ENCODE measurements at places on chromosomes 7 and 10. TPM values are rescaled to one million over a fixed set of nuclear protein-coding genes. Genes with fewer than 3 reads are reported as not detected.

GRCh38 chr10:130757821-130758489, 553.6 kb downstream of the TCERG1L start:
- no peak overlapping the region for H3K27ac ChIP-seq
- H3K4me1 ChIP-seq: no peaks in the 10 kb centered on the region
- H3K27me3 ChIP-seq: no peaks in the 10 kb centered on the region
- no peak for DNase-seq
- no peak overlapping the region for H3K4me3 ChIP-seq

The HOXA10 gene
- 0.38 TPM for total RNA-seq

The SLC39A12 gene
- total RNA-seq: 0.41 TPM

The COX15 gene
- total RNA-seq: 33.1 TPM

DNA sequence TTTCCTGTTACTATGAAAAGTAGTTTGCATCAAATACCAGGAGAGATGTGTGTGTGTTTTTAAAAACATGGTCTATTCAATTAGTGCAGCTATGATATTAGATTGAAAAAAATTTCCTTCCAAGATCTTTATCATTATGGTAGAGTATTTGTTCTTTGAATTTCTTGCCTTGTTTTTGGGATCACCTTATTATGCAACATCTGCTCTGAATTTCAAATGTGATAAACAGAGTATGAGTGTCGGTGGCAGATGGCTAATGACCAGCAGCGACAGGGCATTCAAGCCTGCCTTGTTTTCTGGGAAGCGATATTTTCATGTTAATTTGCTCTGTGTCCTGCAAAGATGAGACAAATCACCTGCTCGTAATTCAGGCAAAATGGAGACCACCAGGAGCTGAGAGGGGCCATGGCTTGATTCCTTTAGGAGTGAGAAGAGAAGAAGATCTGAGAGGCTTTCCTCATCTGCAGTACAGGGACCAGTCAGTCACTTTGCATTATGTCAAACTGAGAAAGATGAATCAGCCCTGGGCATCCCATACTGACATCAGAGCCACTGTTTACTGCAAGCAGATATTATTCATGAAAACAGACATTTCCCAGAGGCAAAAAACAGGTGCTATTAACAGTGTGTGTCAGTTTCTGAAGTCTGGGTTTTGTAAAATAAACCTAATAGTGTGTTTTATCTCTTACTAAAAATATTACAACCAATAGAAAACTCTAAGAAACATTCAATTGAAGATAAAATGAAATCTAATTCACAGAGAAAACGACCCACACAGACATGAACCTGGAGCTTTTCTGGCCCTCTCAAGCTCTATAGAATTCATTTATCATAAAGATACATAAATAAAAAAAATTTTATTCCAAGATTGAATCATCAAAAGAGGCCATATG, 67.6 kb downstream of the CDK6 start:
- no peaks in the 10 kb centered on the region for H3K36me3 ChIP-seq
- DNase-seq: no peak
- H3K4me1 ChIP-seq: peaks cover 8% of the 10 kb centered on the region
- H3K4me3 ChIP-seq: no peak overlapping the region

The ACSM6 gene
- total RNA-seq: not detected

The TBRG4 gene
- total RNA-seq: 54.3 TPM

The TMEM26 gene
- 1.1 TPM for total RNA-seq

The TCTN3 gene
- 26.4 TPM for total RNA-seq

The ASIC3 gene
- 3.7 TPM for total RNA-seq

The APBB1IP gene
- 36.8 TPM for total RNA-seq

The DPYSL4 gene
- 2.1 TPM for total RNA-seq

The GRID2IP gene
- 0.41 TPM for total RNA-seq

The LEP gene
- not detected for total RNA-seq

DNA sequence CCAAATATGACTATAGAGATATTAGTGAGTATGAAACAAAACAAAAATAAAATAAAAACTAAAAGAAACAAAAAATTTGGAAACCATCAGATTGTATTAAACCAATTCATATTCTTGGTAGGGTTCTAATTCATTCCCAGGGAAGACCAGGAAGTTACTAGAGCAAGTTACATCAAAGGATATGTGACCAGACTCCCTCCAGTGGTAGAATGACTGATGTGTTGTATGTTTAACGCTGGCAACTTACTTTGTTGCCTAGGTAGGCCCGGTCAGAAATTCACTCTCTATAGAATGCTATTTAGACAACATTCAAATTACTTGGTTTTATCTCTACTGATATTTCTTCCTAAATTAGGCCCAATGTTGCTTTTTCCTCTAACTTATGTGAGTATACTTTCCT, 5.2 kb downstream of the PHYHIPL start:
- peaks cover 4% of the 10 kb centered on the region for H3K4me1 ChIP-seq
- peaks cover 11% of the 10 kb centered on the region for H3K27me3 ChIP-seq
- H3K36me3 ChIP-seq: no peaks in the 10 kb centered on the region
- H3K4me3 ChIP-seq: no peak overlapping the region

DNA sequence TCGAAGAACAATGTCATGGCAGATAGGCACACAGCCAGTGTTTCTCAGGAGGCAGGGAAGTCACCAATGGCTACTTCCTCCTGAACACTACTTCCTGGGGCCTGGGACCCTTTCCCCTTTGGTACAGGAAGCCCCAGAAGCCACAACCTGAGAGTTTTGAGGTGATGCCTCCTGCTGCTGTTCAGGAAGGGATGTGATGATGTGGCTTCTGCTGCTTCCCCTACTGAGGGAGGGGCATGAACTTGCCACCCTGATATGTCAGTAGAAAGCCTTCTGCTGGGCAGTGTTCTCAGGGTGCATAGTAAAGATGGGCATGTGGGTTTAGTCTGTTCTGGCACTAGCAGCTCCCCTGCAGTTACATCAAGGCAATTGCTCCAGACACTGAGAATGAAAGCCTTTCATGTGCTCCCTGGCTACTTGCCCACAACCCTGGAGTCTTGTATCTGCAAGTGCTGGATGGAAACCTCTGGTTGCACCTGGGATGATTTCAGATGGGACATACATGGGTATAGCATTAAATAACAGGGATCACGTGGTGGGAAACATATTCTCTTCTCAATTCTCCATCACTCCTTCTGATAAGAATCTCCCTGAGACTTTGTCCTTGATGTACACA, 69.3 kb downstream of the ADRA2A start:
- no peak overlapping the region for H3K4me3 ChIP-seq
- no peaks in the 10 kb centered on the region for H3K27me3 ChIP-seq
- H3K36me3 ChIP-seq: no peaks in the 10 kb centered on the region
- no peak for DNase-seq

DNA sequence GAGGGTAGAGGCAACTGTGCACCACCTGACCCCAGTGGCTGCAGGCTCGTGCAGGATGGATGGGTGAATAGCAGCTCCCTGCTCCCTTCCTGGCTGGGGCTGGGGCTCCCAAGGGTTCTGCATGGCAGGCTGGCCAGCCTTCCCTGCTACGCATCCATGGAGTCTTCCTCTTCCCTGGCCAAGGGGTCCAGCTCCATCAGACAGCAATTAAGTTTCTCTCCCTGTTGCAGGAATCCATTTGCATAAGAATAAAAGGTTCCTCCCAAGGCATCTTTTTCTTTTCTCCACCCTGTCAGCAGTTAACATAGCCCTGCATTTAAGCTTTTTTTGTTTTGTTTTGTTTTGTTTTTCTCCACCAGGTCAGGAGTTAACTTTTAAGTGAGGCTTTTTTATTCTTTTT, 10.0 kb upstream of the CPA2 start:
- H3K36me3 ChIP-seq: no peaks in the 10 kb centered on the region
- H3K4me3 ChIP-seq: no peak overlapping the region
- no peaks in the 10 kb centered on the region for H3K4me1 ChIP-seq
- no peak overlapping the region for H3K27ac ChIP-seq
- no peak for DNase-seq

DNA sequence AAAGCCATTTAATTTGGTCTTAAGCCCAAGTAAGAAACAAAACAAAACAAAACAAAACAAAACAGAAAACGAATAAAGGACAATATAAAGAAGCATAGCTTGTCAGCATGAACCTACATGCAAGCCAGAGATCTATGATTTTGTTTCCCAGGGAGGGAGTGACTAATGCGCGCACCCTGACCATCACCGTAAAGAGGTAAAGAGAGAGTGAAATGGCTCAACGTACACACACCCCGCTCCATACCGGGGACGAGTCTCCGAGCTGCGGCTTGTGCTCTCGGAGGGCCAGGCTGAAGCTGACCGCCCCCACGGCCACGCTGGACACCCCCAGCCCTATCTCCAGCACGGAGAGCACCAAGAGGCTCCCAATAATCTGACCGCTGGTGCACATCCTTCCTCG, 1.1 kb downstream of the TMEM196 start:
- no peak for DNase-seq
- no peaks in the 10 kb centered on the region for H3K36me3 ChIP-seq
- H3K27me3 ChIP-seq: peaks cover 37% of the 10 kb centered on the region
- peaks cover 10% of the 10 kb centered on the region for H3K4me1 ChIP-seq

The NEUROG3 gene
- total RNA-seq: not detected

GRCh38 chr10:130026670-130027456, 62.8 kb upstream of the EBF3 start:
- no peaks in the 10 kb centered on the region for H3K36me3 ChIP-seq
- no peak overlapping the region for H3K4me3 ChIP-seq
- H3K27me3 ChIP-seq: no peaks in the 10 kb centered on the region
- no peak overlapping the region for H3K27ac ChIP-seq

The HOXA6 gene
- 4.6 TPM for total RNA-seq

DNA sequence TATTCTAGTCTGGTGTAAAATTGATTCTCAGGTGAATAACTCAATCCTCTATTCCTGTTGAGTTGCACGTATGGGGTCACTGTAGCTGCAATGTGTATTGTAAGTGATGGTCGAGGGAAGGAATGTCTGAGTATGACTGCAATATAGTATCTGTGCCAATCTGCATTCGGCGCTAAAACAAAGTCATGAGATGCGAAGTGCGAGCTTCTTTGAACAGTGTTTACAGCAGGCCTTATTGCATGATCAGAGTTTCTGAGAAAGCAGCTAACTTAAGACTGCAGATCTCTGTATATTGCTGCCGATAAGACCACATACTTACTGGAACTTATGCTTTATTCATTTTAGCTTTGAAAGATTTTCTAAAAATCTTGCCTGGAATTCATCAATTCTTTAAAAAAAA, 341.7 kb upstream of the BMPER start:
- no peak for DNase-seq
- H3K4me1 ChIP-seq: no peaks in the 10 kb centered on the region
- H3K27ac ChIP-seq: no peak overlapping the region
- no peaks in the 10 kb centered on the region for H3K36me3 ChIP-seq
- no peak overlapping the region for H3K4me3 ChIP-seq

The SLC16A12 gene
- total RNA-seq: 1.0 TPM

The SLC26A5 gene
- 1.8 TPM for total RNA-seq

- H3K27me3 ChIP-seq: peaks cover 10% of the 10 kb centered on the region
- H3K4me1 ChIP-seq: peaks cover 22% of the 10 kb centered on the region
- no peak for DNase-seq
- H3K27ac ChIP-seq: no peak overlapping the region
Observed at GRCh38 chr10:132461103-132461682, 64.2 kb downstream of the PWWP2B start.

GRCh38 chr10:132847856-132848255, 61.9 kb upstream of the NKX6-2 start:
- DNase-seq: no peak
- H3K4me1 ChIP-seq: no peaks in the 10 kb centered on the region
- no peak overlapping the region for H3K27ac ChIP-seq
- H3K36me3 ChIP-seq: no peaks in the 10 kb centered on the region
- H3K27me3 ChIP-seq: peaks cover 33% of the 10 kb centered on the region

GRCh38 chr7:17436126-17436525, 137.7 kb downstream of the AHR start:
- DNase-seq: no peak
- H3K27me3 ChIP-seq: no peaks in the 10 kb centered on the region
- H3K36me3 ChIP-seq: no peaks in the 10 kb centered on the region
- no peak overlapping the region for H3K27ac ChIP-seq
- no peak overlapping the region for H3K4me3 ChIP-seq

GRCh38 chr7:18194616-18195015, 167.0 kb upstream of the PRPS1L1 start:
- H3K27me3 ChIP-seq: no peaks in the 10 kb centered on the region
- no peak for DNase-seq
- H3K4me3 ChIP-seq: no peak overlapping the region
- no peaks in the 10 kb centered on the region for H3K36me3 ChIP-seq
- H3K4me1 ChIP-seq: no peaks in the 10 kb centered on the region

GRCh38 chr10:44757551-44758205, 153.5 kb upstream of the TMEM72 start:
- H3K27me3 ChIP-seq: no peaks in the 10 kb centered on the region
- no peaks in the 10 kb centered on the region for H3K36me3 ChIP-seq
- no peaks in the 10 kb centered on the region for H3K4me1 ChIP-seq
- DNase-seq: no peak
- no peak overlapping the region for H3K27ac ChIP-seq
- no peak overlapping the region for H3K4me3 ChIP-seq

DNA sequence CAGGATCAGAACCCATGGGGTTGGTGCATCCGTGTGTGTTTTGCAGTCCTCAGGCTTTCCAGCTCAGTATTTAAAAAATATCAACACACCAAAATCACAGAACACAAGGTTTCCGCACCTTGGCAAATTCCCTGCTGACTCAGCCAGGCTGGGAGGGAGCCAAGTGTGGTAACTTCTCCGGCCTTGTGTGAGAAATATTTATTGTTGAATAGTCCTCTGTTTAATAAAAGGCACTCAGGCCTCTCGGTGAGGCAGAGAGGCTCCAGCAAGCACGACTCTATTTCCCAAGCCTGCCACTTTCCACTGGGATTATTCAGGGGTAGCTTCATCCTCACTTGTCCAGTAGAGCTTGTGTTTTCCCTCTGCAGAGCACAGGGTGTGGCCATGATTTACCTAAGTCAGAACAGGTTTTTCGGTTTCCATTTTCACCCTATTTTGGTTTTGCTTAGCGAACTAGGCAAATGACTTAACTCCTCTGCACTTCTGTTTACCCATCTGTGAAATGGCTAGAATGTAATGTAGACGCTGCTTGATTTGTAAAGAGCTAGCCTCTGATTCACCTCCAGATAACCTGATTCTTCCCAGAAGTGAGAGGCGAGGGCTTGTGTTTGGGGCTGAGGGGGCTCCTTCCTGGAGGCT, 13.0 kb upstream of the CHST15 start:
- H3K36me3 ChIP-seq: no peaks in the 10 kb centered on the region
- H3K27ac ChIP-seq: peak overlapping the region; percentile 60
- no peaks in the 10 kb centered on the region for H3K27me3 ChIP-seq
- no peak overlapping the region for H3K4me3 ChIP-seq

DNA sequence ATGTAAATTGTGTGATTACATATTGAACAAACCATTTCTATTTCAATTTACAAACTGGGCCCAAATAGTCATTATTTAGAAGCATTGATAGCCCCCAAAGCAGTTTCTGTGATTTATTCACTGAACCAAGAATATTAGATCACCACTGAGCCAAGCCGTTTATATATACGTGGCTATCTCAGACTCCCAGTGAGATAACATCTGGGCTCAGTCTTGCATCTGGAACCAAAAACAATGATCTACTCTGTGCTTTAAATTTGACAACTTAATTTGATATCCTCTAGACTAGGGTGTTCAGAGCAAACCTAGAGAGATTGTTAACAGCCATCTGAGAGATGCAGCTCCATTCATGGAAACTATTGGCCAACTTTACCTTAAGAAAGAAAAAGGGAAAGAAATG, 41.4 kb upstream of the BTBD16 start:
- H3K27me3 ChIP-seq: no peaks in the 10 kb centered on the region
- no peak overlapping the region for H3K27ac ChIP-seq
- no peak overlapping the region for H3K4me3 ChIP-seq
- peaks cover 96% of the 10 kb centered on the region for H3K36me3 ChIP-seq
- H3K4me1 ChIP-seq: no peaks in the 10 kb centered on the region
- no peak for DNase-seq

The OR6B1 gene
- total RNA-seq: not detected

GRCh38 chr7:50791938-50792341, 9.2 kb upstream of the GRB10 start:
- peaks cover 29% of the 10 kb centered on the region for H3K4me1 ChIP-seq
- H3K36me3 ChIP-seq: no peaks in the 10 kb centered on the region
- DNase-seq: no peak
- peak overlapping the region; percentile 73 for H3K27ac ChIP-seq
